Sciatic nerve (tissue), 2 donors: ENCODE measurements at places on chromosomes 16 and 17.

DNA sequence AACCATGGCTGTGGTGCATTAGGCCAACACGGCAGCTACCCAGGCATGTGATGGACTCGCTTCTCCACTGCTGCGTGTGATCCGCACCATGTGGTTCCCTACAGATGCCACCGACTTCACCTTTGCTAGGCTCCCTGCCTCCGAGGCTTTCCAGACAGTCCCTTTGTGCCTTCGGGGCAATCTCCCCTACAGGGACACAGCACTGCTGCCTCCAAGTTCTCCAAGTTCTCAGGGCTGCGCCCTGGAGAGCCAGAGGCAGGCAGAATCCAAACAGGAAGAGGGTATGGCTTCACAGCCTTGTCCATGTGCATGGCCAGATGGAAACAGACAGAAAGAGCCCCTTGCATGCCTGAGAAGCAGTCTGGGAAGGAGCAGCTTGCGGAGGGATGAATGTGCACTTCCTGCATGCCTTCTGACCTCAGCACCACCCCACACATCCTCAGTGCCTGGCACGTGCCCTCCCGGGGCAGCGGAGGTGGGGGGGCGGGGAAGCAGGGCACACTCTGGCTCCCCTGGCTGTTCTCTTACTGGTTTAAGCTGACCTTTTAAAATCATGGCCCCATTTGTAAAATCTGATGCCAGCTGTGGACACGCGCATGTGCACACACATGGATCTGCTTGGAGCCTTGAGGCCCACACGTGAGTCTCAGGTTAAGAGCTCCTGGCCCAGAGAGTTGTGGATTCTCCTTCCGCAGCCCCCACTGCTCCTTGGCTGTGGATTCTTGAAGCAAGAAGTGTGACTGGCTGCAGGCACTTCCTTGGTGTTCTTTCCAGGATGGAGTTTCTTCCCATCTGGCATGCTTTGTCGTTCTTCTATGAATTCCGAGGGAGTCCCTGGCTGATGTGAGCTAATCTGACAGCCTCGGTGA is 55.3 kb upstream of the MTSS2 start:
- DNase-seq: no peak

- DNase-seq: peak; percentile 15
Observed at GRCh38 chr17:63702721-63703015, 2.7 kb upstream of the LIMD2 start.

GRCh38 chr16:15427648-15428239 is 6.6 kb upstream of the BMERB1 start:
- DNase-seq: peak; percentile 79

- peak; percentile 58 for DNase-seq
Observed at GRCh38 chr17:4005296-4006164, 41.3 kb upstream of the ATP2A3 start.

- peak; percentile 54 for DNase-seq
Observed at GRCh38 chr16:8848939-8849391, 19.8 kb downstream of the CARHSP1 start.

DNA sequence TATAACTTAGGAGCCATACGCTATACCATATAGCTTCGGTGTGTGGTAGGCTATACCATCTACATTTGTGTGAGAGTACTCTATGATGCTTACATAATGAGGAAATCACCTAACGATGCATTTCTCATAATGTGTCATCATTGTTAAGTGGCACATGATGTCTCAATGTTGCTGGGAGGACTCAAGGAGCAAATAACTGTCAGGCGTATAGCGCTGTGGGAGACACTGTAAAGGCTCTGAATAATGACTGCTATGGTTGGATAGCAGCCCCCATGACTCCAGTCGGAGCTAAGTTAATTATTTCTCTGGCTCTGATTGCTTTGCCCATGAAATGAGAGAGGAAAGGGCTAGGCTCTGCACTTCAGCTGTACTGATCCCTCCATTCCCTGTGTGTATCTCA is 197.2 kb downstream of the RGS9 start:
- no peak for DNase-seq

- DNase-seq: no peak
Observed at GRCh38 chr17:77388384-77389306, 247.9 kb downstream of the SEC14L1 start.

DNA sequence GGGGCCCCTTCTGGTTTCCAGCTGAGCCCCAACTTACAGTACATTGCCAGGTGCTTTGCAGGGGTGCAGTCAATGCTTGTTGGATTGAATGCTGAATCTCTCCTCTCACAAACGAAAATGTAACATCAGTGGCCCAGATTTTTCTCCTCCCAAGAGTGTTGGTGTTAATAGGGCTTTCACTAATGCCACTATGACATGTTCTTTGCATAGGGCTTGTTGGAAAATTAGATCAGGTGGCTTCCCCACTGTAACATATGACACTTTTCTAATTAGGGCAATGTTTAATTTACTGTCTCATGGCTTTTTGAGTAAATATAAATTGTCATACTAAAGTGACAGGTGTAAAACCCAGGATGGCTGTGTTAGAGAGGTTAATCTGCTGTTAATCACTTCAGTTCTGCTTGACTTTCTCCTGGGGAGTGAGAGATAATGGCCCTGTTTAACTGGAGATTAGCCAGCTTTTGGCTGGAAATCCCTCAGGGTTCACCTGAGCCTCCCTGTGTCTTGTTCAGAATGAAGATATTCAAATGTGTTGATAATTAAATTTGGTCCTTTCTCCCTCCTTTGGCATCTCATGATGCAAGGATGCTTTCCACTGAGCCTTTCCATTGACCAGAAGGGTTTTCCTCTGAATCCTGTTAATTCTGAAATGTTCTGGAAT is 502.3 kb downstream of the RBFOX1 start:
- no peak for DNase-seq

DNA sequence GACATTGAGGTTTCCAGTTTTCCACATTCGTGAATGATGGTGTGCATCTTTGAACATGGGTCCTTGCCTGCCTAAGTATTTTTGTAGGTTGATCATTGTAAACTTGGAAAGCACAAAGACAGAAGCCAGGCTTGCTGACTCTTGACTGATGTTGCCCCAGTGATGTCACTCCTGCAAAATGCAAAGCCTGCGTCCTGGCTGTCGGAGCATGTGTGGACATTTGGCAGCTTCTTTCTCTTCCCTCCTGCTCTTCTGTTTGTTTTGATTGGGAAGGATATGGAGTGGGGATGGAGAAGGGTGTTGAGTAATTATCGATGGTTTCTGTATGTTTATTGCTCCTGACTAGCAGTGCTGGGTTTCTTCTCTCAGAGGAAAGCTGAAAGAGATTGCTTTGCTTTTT is 3.2 kb downstream of the NDE1 start:
- DNase-seq: peak; percentile 26

GRCh38 chr17:34692920-34693319 is 113.5 kb downstream of the TMEM132E start:
- DNase-seq: no peak

GRCh38 chr16:88407807-88408206 is 25.0 kb downstream of the ZNF469 start:
- no peak for DNase-seq

DNA sequence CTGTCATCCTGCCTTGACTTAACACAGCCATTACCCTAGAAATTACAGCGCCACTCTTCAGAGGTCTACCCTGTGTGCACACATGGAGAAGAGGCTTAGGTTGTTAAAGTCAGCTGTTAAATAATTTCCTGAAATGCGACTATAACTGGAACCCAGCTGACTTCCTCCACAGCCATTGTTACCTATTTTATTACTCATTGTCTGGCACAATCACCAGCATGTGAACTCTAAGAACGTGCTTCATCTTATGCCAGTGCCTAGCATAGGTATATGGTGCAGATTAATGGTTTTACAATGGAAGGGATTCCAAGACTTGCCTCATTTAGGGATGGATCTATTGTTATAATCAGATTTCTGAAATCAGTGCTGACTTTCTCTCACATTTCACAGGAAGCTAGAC is 11.9 kb downstream of the RDM1 start:
- no peak for DNase-seq

- DNase-seq: no peak
Observed at GRCh38 chr16:58421529-58421928, 29.3 kb downstream of the GINS3 start.

- DNase-seq: no peak
Observed at GRCh38 chr17:79577485-79578187, 33.2 kb downstream of the RBFOX3 start.

DNA sequence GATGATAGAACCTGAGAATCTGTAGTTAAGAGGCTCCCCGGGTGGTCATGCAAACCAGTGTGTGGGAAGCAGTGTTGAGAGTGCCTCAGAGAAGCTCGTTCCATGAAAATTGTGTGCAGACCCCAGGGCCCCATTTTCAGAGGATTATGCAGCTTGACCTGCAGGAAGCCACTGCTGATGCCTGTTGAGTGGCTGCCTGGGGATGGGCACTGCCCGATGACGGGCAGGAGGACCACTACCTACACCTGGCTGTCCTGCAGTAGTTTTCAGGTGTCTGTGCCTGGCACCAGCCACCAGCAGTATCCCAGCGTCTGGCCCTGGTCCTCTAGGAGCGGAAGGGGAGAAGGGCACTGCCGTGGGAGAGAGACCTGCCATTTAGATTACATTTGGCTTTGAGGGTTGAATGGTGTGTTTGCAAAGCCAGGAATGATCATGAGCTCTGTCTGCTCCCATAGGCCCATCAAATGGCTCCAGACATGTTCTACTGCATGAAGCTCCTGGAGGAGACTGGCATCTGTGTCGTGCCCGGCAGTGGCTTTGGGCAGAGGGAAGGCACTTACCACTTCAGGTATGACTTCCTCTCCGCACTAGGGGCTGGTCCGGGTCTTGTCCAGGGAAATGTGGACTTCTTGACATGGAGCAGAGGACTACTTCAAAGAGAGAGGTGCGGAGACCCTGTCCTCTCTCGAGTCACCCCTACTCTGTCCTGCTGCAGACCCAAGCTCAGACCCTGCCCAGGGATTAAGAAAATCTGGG is 42.5 kb downstream of the GPT2 start:
- DNase-seq: no peak

DNA sequence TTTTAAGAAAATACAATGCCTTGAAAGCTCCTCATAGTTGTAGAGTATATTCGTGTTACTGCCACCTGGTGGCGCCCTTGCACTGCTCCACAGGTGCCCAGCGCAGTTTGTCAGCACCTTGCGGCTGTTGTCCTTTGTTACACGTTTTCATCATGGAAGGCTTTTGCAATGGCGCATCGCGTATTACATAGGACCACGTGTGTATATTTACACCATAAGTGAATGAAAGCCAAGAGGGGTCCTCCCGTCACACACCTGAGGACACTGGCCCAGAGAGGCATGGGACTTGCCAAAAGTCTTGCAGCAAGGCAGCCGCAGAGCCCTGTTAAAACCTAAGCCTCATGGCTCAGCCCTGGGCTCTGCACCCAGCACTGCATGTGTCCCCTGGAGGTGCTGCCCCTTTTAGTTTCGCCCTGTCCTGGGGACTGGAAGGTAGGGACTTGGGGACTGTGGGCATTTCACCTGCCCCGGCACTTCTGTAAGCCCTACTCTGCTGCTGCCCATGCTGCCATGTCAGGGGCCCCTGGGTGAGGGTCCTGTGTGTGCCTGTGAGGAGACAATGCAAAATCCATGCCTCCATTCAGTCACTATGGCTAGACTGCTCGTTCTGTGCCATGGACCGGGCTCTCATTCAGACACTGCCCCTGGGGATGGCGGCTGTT is 24.3 kb downstream of the POLR3E start:
- peak; percentile 80 for DNase-seq

DNA sequence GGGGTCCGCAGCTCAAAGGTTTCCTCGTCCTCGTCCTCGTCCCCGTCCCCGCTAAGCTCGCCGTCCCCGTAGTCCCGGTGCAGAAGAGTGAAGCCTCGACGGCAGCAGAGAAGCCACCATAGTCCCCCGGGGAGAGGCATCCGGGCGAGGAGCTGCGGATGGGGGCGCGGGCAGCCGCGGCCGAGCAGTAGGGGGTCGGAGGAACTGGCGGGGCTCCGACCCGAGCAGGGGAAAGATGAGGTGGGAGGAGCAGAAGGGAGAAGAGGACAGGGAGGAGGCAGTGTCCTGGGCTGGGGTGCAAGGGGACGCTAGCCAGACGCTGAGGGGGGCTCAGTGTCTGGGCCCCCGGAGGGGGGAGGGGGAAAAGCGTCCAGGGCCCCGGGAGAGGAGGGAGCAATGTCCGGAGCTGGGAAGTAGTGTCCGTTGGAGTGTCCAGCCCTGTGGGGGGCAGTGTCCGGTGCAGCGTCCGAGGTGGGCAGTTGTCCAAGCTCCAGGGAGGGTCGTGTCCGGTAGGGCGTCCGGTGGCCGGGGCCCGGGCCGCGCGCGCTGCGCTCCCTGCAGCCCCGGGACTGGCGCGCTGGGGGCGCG is at the start of gene PLEKHH3:
PLEKHH3 (minus strand) TSS at position 571 of the 588 bp plus-strand sequence; CDS start at position 140, 431 bp downstream.
- DNase-seq: no peak

- peak; percentile 82 for DNase-seq
Observed at GRCh38 chr17:45394913-45395568, 37.6 kb downstream of the ARHGAP27 start.

- DNase-seq: no peak
Observed at GRCh38 chr17:31518478-31518877, 127.0 kb downstream of the RAB11FIP4 start.

- no peak for DNase-seq
Observed at GRCh38 chr16:27483088-27483437, 66.7 kb downstream of the GTF3C1 start.

DNA sequence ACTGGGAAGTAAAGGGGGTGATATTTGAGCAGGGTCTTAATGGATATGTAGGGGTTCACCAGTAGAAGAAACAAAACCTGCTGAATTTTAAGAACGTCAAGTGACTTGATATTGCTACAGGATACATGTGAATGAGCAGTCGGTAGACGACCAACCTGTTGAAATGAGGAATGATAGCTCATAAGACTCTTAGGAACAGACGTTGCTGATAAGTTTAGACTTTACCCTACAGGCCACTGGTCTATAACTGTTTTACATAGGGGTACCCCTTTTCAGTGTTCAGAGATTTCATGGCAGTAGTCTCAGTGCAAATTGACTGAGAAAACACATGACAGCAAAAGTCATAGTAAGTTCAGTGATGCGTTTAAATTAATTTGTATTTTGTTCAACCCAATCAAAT is 45.9 kb downstream of the TMEM114 start:
- no peak for DNase-seq

DNA sequence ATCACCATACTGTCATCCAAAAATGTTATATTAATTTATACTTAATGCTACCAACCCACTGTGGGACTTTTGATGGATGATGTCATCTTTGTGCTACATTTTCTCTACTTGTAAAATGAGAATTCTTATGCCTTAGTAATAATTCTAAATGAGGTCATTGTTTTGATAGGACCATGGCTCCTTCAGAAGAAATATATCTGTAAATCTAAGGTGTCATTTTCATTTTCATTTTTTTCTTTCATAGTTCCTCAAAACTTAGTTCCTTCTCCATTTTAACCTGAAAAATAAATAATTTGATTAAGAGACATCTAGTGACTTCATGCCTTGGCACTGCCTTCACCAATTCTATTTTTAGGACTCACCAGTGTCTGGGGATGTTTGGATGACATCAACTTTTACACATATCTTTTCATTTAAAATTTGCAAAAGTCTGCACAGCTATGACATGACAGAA is 48.7 kb downstream of the GPRC5B start:
- no peak for DNase-seq

DNA sequence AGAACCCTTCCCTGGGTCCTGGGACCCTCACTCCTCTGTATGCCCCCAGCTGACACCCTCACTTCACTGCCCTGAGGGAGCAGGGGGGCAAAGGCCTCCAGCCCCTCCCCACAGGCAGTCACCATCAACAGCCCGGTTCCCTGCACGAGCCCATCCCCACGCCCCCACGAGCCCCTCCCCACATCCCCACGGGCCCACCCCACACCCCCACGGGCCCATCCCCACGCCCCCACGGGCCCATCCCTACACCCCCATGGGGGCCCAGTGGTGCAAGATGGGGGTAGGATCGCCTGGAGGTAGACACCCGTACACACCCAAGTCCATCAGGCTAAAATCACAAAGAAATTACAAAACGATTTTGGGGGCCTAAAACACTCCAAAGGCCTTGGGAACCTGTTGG is 42.3 kb downstream of the LMF1 start:
- no peak for DNase-seq

GRCh38 chr17:29949696-29950095 is 8.3 kb downstream of the EFCAB5 start:
- no peak for DNase-seq
